ENCODE measurements at places on chromosomes 11 and 22.
A peak's percentile ranks its signal among the peaks of the same experiment; 100 is the strongest.

DNA sequence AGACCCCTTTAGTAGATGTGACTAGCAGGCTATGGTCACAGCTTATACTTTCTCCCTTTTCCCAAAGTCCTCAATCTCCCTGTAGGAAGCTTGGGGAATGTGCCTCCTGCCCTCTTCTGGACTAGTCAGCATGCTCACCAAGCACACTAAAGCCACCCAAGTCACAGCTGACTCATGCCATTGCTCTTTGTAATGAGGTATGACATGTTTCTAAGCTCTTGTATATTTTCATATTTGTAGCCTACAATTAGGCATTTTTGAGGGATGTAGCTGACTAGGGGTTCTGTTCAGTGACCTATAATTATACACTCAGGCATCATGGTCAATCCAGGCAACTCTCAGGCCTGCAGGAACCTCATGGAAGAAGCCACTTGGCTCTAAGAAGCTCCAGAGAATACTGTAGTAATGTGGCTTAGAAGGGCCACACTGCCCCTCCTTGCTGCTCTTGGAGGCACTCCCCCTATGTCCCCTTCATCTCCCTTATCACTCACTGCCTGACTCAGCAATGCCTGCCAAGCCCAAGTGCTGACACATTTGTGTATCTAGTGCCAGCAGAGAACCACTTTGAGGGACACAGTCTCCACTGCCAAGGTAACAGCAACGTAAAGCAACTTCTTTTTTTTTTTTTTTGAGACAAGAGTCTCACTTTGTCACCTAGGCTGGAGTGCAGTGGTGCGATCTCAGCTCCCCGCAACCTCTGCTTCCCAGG is 86.2 kb downstream of the RPL27A start:
- DNase-seq, result no peak

DNA sequence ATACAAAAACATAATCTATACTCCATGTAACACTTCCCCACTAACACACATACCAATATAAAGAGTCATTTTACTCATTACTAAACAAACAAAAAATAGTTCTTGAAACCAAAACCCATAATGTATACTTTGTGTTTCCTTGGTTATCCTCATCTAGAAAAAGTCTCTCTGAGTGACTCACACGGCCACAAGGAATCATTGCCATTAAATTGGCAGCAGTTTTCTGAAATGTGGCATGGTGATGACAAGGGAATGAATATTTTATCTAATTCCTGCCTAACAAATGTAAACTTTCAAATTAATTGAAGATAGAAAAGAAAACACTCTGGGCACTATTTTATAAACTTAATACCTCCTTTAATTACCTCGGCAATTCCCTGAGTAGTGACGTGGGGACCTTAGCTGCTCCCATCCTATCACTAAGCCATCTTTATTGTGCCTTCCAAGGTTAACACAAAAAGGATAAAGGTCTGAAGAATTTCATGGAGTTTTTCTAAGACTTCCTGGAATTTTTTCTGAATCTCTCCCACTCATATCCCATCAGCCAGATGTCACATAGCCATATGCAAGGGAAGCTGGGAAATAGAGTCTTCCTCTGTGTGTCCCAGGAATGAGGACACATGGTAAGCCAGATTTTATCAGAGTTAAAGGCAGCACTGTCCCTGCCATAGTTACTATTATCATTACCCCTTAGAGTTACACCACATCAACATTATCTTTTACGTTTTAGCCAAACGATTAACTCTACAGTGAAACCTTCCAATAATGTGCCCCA is 857.2 kb upstream of the TENM4 start:
- no peak for DNase-seq

GRCh38 chr11:108518581-108518980 is 20.4 kb upstream of the POGLUT3 start:
- DNase-seq, result no peak

DNA sequence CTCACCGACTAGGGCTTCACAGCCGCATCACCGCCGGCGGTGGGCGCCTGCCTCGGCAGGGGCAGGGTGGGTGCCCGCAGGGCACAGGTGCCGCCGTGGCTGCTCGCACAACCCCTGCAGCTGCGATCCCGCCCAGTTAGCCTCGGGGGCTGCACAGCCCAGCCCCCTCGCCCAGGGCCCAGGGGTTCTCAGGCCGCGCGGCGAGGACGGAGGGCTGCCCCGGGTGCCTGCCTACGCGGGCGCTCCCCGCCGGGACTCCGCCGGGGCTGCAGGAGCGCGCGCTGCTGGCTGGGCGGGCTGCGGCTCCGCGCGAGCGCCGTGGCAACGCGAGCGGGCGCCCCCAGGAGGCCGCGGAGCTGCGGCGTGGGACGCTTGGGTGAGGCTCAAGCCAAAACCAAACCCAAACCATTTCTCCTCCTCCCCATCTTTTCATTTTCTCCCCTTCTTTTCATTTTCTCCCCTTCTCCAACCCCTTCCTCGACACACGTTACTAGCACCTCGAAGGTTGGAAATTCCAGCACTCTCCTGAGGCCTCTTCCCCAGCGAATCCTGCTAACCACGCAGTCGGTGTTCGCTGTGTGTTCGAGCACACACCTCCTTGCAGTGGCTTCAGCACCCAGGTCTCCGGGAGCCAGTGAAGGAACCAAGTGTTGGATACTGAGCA is at the start of gene MICAL3:
MICAL3 (minus strand) TSS at position 286 of the 664 bp plus-strand sequence. CDS start 117,749 bp downstream, outside the sequence.
- peak; percentile 80 for DNase-seq

GRCh38 chr22:24030186-24030702 is 19.1 kb downstream of the CABIN1 start:
- DNase-seq, result no peak

GRCh38 chr11:90192869-90193582 is 29.8 kb downstream of the CHORDC1 start:
- DNase-seq, result no peak

GRCh38 chr11:110186867-110187266 is 93.7 kb downstream of the ZC3H12C start:
- no peak for DNase-seq

GRCh38 chr22:25698461-25698860 is 43.5 kb upstream of the MYO18B start:
- DNase-seq, result no peak

- DNase-seq, result no peak
These were observed 1200.5 kb downstream of the BRD1 start for GRCh38 chr22:48627203-48627602.

DNA sequence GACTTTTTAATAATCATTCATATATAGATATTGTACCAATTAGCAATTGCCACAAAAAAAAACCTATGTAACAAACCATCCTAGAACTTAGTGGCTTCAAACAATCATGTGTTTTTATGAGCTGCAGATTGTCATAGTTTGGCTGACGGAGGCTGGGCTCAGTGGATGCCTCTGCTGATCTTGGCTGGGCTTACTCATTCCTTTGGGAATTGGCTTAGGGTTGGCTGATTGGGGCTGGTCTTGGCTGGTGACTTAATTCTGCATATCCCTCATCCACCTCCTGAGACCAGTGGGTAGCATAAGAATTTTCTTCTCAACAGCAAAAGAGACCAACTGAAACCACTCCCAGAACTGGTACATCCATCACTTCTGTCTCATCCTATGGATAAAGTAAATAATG is 57.9 kb upstream of the PHF21B start:
- DNase-seq, result no peak

- no peak for DNase-seq
These were observed 661.9 kb downstream of the CNTN5 start for GRCh38 chr11:99682646-99683045.

DNA sequence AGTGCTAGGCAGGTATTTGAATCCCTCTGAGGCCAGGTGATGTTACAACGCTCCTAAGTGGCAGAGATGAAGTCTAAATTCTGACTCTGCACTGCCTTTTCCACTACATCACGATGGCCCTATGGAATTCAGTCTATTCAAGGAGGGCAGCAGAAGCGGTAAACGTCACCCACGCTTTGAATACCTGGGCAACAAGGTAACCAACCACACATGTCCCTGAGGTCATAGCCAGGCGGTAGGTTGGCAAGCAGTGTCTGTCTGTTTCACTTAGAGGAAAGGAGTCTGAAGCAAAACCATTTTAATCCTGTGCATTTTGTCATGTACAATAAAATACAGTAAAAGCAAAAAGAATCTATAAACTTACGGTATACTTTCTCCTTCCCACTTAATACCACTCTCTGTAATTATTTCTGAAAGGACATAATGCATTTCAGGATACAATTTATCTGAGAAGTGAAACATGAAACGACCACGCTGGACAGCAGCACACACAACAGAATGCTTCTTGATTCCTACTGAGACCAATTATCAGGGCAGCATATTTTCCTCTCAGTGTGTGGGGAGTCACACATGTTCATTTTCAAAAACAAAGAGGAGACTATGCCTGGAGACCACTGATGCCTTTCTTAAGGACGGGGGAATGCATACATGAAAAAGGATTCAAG is 51.3 kb downstream of the PRDM10 start:
- no peak for DNase-seq

DNA sequence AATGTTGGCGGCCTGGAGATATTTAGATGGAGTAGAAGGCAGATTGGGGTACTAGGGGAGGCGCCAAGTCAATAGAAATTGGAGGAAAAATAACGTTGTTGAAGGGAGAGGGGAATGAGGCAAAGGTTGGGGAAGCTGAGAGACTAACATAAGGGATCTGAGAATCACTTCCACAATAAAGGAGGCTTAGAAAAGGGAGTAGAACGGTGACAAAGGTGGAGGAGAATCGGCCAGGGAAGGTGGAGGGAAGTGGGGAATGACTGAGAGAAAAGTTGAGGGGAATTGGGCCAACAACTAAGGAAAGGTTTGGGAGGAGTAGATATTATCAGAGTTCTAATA is 510 bp downstream of the PPME1 start:
- no peak for DNase-seq

DNA sequence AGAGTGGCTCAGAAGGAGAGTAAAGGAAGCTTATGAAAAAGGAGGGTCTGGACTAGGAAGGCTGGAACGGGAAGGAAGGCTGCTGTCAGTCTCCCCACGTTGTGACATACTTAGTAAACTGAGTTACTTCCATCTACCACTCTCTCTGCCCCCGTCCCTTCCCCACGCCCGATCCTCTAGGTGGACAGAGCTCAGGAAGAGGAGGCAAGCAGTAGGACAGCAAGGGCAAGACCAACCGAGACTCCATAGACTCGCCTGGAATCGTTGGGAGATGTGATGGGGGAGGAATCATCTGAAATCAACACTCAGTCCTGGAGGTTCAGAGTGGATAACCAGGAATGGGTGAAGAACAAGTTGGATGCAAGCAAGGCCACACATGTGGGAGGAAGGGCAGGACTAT is 240.7 kb downstream of the BUD13 start:
- DNase-seq, result no peak

GRCh38 chr11:132119573-132119972 is 749.2 kb downstream of the NTM start:
- no peak for DNase-seq

GRCh38 chr11:40316171-40316570 is 1143.3 kb downstream of the LRRC4C start:
- DNase-seq, result no peak

GRCh38 chr11:6932145-6932544 is 5.9 kb downstream of the ZNF215 start:
- no peak for DNase-seq

DNA sequence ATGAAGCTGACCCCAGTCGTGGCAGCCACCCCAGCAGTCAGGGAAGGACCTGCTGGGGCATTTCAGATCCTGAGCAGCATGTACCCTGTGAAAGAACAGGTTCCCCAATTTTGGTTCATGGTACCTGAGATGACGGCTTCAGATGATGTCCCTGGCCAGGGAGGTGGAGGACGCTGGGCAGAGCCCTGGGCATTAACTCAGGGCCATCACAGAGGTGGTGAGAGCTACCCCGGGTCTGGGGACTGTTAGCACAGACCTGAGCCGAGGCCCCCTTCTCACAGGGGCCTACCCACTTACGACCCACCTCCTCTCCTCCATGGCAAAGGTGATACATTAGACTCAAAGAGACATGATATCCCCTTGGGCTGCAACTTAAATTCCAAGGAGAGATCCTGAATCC is 68.1 kb downstream of the CDKN1C start:
- DNase-seq, result no peak

DNA sequence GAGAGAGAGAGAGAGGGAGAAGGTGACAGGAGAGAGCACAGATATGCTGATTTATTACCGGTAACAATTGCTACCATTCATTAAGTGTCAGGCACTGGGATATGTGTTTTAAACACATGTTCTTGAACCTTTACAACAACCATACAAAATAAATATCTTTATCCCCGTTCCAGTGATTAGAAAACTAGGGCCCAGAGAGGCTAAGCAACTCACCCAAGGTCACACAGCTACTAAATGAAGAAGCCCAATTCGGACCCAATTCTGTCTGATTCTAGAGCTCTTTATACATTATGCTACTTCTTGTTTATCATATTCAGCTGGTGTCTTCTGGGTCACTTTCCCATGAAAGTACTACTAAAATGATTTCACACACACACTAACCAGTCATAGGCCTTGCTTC is 154.0 kb upstream of the RAG2 start:
- DNase-seq, result no peak

DNA sequence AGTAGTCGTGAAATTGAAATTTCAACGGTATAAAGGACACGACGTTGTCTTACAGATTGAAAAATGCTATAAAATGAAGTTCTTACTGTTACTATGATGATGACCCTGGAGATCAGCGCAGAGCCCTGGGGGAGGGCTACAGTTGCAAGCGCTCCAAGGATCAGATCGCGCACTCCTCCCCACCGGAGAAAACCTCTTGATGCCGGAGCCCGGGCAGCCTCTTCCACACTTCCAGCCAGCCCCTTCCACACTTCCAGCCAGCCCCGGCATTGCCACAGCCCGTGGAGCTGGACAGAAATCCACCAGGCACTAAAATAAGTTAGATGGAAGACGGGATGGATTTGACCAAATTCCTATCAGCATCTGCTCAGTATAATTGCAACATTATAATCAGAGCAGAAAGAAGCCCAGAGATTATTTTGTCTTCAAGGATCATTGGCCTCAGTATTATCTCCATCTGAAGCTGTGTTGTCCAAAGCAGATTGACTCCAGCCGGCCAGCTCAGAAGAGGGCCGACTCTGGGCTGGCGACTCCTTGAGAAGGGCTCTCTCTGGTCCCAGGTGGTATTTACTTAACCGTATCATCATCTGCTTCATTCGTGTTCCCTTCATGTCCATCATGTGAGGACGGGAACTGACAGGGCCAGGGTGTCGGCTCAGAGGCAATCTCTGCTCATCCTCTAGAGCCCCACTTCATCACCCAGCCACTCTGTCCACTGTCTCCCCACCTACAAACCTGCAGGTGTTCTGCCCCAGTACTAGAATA is 777 bp upstream of the MICAL3 start:
- no peak for DNase-seq

- DNase-seq, result no peak
These were observed 5.8 kb downstream of the JOSD1 start for GRCh38 chr22:38694940-38695339.

DNA sequence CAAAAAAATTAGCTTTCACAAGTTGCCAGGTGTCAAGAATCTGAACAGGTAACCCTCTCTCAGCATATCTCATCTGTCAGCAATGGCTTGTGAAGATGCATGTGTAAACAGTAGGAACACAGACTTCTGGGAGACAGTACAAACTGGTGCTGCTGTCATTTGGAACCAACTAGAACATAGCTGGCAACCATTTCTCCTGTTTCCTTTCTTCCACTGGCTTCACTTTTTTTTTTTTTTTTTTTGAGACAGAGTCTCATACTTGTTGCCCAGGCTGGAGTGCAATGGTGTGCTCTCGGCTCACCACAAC is 2.1 kb upstream of the PIK3C2A start:
- no peak for DNase-seq

GRCh38 chr11:45096636-45097035 is 49.8 kb upstream of the PRDM11 start:
- no peak for DNase-seq

GRCh38 chr11:44733877-44734276 is 7.1 kb downstream of the TSPAN18 start:
- peak; percentile 39 for DNase-seq

GRCh38 chr11:119103793-119104192 is 2.1 kb upstream of the DPAGT1 start:
- no peak for DNase-seq

- no peak for DNase-seq
These were observed 93.6 kb downstream of the FEZ1 start for GRCh38 chr11:125402435-125402834.
